Foreskin keratinocyte (primary cell): ENCODE measurements at places on chromosomes 3 and 15. TPM values are rescaled to one million over a fixed set of nuclear protein-coding genes. Genes with fewer than 3 reads are reported as not detected.

DNA sequence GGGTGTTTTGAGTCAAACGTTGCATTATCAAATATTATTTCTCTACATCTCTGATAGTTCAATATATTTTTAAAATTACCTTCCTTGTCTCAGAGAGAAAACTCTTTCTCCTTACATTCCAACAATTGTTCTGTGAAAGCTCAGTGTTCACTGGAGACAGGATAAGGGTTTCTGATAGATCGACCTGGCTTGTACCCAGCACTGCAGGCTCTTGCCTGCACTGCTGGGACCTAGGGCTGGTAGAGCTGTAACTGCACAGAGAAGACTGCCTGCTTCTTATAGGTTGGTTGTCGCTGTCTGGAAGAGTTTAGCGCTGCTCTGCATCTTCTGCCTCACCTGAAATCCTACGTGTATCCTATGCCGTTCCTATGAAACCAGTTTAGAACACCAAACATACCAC is 249.9 kb upstream of the LRTM1 start:
- DNase-seq, result no peak

GRCh38 chr3:13049400-13049799 is 23.8 kb downstream of the IQSEC1 start:
- no peak for DNase-seq

GRCh38 chr3:5056111-5056391 is 66.0 kb upstream of the ARL8B start:
- DNase-seq, result no peak

GRCh38 chr15:67736810-67737209 is 88.5 kb upstream of the SKOR1 start:
- DNase-seq, result no peak

GRCh38 chr15:35540021-35540420 is 5.9 kb downstream of the DPH6 start:
- no peak for DNase-seq

- no peak for DNase-seq
These were observed 212.0 kb downstream of the XXYLT1 start for GRCh38 chr3:195059006-195059350.

DNA sequence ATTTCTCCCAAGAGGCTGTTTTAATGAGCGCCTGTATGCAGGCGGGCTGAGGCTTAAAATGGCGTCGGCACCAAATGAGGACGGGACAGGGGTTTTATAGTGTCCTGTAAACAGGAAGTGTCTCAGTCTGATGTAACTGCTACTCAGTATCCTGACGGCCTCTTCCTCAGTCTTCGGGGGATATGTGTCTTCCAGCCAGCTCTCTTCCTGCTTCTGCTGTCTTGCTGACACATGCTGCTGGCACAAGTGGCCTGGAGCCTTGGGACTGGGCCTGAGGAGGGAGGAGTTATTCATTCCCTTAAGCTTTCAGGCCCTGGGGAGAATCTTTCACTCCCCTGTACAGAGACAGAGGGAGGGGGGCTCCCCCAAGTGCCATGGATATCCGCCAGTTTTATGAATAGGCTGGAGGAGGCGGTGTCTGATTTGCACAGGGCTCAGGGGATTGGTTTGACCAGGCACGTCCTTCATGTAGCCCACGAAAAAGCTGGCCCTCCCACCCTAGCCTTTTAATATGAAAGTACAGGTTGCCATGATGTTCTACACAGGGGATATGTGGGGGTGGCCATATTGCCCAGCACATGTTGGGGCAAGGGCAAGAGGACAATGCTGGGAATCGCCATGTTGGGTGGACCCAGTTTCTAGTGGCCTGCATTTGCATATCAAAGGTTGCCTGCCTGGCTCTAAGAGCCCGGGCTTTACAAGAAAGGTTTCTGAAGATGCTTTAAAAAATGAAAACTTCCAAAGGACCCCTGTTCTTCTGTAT is 19.9 kb downstream of the NDUFB4 start:
- DNase-seq, result no peak

GRCh38 chr15:25402342-25402741 is 36.5 kb downstream of the UBE3A start:
- DNase-seq, result no peak

GRCh38 chr15:31328428-31328968 is 1.9 kb downstream of the KLF13 start:
- peak; percentile 30 for DNase-seq

- no peak for DNase-seq
These were observed 128.4 kb downstream of the FAM174B start for GRCh38 chr15:92527197-92527596.

DNA sequence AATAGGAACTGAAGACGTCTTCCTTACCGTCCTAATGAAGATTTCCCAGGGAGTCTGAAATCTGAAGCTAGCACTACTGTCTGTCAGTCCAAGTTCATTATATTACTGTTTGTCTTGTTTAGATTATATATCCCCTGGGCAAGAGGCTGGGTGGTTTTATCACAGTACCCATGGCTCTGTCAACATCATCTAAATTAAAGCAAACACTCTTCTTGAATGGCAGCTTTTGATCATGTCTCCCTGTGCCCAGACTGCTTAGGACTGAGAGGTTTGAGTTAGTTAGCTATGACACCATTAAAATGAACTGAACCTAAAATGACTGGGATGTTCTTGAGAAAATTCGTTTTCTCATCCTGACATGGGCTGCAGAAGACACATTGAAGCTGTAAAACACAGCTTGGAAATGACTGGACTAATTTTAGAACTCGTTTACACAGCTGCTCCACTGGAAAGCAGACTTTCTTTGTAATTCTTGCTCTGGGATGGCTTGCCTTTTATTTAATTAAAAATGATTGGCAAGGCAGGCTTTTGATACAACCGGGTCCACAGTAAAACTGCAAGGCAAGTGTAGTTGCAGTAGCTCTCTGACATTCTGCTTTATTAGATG is 243.5 kb downstream of the MFSD1 start:
- DNase-seq, result no peak

DNA sequence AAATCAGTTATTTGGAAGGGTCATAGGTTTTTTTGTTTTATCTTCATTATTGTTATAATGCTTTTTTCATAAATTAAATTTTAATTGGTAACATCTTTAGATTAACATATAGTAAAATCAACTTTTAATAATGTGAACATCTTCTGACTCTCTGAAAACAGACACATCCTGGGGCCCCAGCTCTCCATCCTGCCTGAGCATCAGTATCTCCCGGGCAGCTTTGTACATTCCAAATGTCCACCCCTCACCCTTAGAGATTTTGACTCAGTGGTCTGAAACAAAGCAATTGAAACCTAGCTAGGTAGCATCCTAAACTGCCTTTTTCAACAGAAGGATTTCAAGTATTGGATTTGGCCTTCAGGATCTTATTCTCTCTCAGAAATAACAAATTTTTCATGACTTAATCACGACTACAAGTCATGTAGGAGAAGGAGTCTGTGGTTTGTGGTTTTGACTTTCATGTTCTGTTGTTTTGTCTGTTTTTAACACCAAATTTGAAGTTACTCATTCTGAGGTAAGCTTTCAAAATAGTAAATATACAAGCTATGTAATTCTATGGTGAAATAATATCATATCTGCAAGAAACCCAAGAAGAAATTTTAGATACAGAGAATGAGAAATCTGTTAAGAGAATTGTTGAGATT is 147.3 kb upstream of the UBE2E2 start:
- DNase-seq, result peak; percentile 72

GRCh38 chr15:71599418-71600151 is 210.8 kb upstream of the NR2E3 start:
- no peak for DNase-seq

- no peak for DNase-seq
These were observed 184.0 kb upstream of the ADAMTS9 start for GRCh38 chr3:64871834-64872249.

- no peak for DNase-seq
These were observed 21.3 kb downstream of the VGLL3 start for GRCh38 chr3:86969500-86970189.

DNA sequence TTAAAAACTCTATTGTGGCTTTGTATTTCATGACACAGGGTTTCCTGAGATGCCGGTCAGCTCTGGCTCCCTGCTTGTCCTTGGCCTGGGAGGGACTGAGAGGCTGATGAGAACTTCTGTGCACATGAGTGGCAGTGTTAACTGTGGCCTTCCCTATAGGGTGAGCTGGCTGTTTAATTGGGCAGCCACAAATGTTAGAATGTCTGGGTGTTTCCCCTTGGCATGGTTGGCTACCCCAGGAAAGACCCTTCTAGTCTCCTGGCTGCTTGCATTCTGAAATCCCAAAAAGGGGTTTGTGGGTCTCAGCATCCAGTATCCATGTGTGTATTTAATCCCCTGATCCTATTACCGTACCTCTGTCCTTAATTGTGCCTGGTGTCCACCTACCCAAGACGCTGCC is 3.0 kb upstream of the KLF13 start:
- no peak for DNase-seq

GRCh38 chr15:64770626-64771025 is 4.8 kb downstream of the RBPMS2 start:
- no peak for DNase-seq

CHRNA5 gene
- total RNA-seq, result 12.0 and 13.0 TPM in 2 replicates

CLDN1 gene
- 1.9 and 5.4 TPM in 2 replicates for total RNA-seq

BCL2A1 gene
- not detected in 2 replicates for total RNA-seq

ANKRD63 gene
- total RNA-seq, result not detected in 2 replicates

TNNC1 gene
- not detected in 2 replicates for total RNA-seq

MAP6D1 gene
- total RNA-seq, result 1.3 and 1.5 TPM in 2 replicates

EFCC1 gene
- total RNA-seq, result not detected in 2 replicates

KLHL40 gene
- total RNA-seq, result not detected in 2 replicates

GPR160 gene
- total RNA-seq, result 0.10 and 0.42 TPM in 2 replicates

CHP1 gene
- total RNA-seq, result 88.0 and 92.4 TPM in 2 replicates
